NCI-H2227 treated with DMSO at 0.1 percent for 48 hours (cell line): ENCODE measurements at places on chromosomes 2 and 18.

GRCh38 chr2:222319586-222320435 is 21.0 kb upstream of the PAX3 start:
- DNase-seq: peak; percentile 88

GRCh38 chr2:43100883-43101662 is 125.3 kb downstream of the ZFP36L2 start:
- peak; percentile 54 for DNase-seq

DNA sequence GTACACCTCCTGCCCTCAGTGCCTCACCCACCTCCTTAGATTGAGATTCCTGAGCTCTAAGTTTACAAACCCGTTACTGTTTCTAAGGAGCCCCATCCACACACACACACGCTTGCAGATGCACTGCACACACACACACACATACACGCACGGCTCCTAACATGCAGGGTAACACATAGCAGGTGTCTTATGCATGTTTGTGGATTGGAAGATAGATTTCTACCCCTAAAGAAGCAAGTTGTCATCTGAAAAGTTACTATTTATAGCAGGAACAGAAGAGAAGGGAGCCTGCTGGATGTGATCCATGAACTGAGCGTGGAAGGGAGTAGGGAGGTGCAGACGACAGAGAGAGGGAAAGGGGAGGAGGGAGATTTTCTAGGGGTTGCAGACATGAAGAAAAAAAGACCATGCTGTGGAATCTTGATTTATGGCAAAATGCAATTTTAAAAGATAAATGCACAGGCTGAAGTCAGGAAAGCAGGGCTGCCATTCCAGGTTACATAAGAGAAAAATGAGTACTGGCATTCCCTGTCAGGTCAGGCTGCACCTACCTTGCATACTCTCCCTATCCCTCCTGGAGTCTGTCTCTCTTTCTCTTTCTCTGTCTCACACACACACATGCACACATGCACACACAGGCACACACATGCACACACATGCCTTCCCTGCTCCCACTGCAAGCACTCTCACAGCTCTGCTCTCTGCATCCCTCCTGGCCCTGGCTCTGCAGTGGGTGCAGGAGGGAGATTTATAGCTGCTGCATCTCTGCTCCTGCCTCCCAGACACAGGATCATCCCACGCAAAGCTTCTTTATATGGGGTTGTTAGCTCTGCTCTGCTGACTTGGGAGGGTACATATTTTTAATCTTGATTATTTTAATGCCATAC is 192.6 kb upstream of the MYT1L start:
- DNase-seq: no peak

- no peak for DNase-seq
Measured at GRCh38 chr2:176192351-176192750, 3.9 kb downstream of the HOXD1 start.

- DNase-seq: no peak
Measured at GRCh38 chr2:37794717-37795116, 123.3 kb upstream of the CDC42EP3 start.

DNA sequence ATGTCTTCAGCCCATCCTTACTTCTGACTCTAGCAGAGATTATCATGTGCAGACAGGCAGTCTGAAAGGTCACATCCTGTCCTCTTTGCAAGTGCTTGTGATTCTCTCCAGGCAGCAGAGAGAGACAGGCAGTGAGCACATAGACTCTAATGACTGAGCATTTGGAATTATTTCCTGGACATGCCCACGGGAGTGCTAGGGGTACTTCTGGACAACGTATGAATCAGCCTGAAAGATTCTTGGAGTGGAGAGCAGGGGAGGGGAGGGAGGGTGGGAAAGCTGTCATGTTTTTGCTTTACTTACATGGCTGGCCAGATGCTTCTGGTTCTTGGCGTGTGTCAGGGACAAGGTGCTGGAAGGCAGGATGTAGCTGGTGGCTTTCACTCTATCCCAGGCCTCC is 150.6 kb downstream of the RIF1 start:
- DNase-seq: peak; percentile 66

DNA sequence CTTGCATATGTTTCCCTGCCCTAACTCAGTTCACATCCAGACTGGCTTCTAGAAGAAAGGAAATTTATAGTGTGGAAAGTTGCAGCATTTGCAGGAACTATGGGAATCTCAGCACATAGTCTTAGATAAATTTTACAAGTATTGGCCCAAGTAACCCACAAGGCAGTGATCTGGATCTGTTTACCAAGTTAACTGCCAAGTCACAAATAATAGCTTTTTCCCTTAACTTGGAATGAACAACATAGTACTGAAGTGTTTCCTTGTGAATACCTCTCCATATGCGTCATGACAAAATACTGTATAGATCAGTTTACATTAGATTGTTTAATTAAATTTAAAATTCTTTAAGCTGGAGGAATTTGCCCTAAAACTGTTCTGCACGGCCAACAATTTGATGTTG is 255.8 kb upstream of the EPAS1 start:
- no peak for DNase-seq

DNA sequence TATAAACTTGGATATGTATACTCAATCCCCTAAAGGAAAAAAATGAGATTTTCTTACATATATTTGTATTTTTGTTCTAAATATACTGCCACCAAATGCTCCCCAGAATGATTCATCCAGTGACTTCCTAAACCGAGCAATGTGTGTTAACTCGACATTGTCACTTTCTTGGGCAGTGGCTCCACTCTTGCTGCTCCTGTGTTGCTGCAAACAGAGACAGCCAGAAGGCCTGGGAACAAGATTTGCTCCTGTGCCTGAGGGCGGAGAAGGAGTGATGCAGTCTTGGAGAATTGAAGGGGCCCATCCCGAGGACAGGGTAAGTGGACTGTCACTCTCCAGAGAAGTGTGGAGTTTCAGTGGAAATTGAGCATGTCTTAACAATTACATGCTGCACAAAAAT is 32.7 kb downstream of the DSG4 start:
- DNase-seq: no peak

DNA sequence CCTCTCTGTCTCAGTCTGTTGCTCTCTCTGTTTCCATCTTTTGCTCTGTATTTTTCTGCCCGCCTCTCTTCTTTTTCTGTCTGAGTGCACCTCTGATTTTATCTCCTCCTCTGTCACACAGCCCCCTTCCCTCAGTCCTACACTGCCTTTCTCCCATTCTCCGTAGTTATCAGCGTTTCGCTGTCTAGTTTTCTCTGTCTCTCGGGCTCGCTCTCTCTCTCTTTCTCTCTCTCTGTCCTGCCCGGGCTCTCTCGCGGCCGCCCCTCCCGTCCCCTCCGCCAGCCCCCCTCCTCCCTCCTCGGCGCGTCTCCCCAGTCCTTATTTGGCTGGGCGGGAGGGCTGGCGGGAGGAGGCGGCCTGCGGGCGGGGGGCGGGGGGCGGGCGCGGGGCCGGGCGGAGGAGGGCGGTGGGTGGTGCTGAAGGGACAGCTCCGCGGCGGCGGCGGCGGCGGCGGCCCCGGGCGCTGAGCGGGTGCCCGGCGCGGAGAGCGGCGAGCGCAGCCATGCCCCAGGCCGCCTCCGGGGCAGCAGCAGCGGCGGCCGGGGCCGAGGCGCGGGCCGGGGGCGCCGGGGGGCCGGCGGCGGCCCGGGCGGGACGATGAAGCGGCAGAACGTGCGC is at the start of gene KCNK3:
Gene KCNK3, plus strand, starts transcription at position 444 of the 618 bp plus-strand sequence. Its CDS starts 154 bp downstream, at position 598.
- peak; percentile 46 for DNase-seq

- DNase-seq: no peak
Measured at GRCh38 chr2:27832396-27832795, 57.8 kb downstream of the RBKS start.

GRCh38 chr18:11948852-11949523 is 32.3 kb upstream of the IMPA2 start:
- DNase-seq: no peak
